Fibroblast of lung (primary cell): ENCODE measurements at places on chromosomes 5 and 9. TPM values are rescaled to one million over a fixed set of nuclear protein-coding genes. Genes with fewer than 3 reads are reported as not detected.

Gene IL9
- not detected in 2 replicates for total RNA-seq

- peak; percentile 6 for DNase-seq
Measured at GRCh38 chr5:110561510-110561909, 165.0 kb downstream of the TMEM232 start.

DNA sequence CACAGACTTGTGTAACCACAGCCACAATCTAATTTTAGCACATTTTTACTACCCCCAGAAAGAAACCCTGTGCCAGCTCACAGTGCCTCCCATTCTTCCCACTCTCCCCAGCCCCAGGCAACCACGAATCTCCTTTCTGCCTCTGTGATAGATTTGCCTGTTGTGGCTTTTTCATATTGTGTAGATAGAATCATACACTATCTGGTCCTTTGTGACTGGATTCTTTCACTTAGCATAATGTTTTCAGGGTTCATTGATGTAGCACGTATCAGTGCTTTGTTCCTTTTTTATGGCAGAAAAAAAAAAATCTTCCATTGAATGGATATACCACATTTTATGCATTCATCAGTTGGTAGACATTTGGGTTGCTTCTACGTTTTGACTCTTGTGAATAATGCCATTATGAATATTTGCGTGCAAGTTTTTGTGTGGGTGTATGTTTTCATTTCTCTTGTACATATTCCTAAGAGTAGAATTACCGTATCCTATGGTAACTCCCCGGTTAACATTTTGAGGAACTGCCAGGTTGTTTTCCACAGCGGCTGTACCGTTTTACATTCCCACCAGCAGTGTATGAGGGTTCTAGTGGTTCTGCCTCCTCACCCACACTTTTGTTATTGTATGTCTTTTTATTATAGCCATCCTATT is 64.5 kb downstream of the RCL1 start:
- DNase-seq: no peak

- DNase-seq: no peak
Measured at GRCh38 chr9:79396168-79396567, 175.6 kb upstream of the TLE4 start.

DNA sequence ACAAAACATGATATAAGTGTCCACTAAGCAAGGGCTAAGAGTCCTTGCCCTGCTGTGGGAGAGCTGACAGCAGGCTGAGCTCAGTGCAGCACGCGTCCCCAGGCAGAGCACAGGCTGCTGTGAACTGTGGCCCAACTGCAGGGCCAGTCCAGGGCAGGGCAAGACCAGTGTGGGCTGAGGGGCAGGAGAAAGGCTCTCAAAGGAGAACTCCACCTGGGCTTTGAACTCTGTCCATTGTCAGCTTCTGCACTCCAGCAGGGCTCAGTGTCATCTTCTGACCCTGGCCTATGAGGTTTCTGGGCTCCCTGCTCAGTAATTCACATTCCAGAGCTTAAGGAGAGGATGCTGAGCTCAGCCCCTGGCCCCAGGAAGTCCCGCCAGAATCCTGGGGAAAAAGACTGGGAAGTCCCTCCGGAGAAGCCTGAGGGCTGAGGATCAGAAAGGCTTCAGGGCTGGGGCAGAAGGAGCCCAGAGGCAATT is 37.4 kb downstream of the LHFPL2 start:
- DNase-seq: no peak

- no peak for DNase-seq
Measured at GRCh38 chr5:77077829-77078176, 9.3 kb downstream of the ZBED3 start.

Gene HMCN2
- under 0.01 TPM in 2 replicates for total RNA-seq

GRCh38 chr5:121019106-121019505 is 555.0 kb downstream of the PRR16 start:
- peak; percentile 15 for DNase-seq

Gene PCDHGA6
- 3.1 and 4.8 TPM in 2 replicates for total RNA-seq

- peak; percentile 25 for DNase-seq
Measured at GRCh38 chr5:134175921-134176510, 734 bp downstream of the SKP1 start.

DNA sequence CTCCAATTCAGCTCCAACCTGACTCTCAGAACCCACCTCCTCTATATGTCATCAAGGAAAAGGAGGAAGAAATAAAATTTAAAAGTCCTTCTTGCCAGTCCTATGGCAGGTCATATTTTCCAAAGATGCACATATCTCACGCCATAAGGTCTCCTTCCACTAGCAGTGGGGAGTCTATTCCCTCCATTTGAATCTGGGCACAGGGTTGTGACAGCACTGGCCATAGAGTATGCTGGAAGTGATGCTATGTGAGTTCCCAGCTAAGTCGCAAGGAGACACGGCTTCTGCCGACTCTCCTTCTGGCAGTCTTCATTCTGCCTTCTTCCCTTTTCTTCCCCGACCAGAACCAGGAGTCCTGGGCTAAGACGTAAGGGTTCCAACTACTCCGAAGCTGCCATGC is 883.9 kb upstream of the DMAC1 start:
- DNase-seq: no peak

Gene ST6GALNAC4
- total RNA-seq: 28.1 and 32.6 TPM in 2 replicates

DNA sequence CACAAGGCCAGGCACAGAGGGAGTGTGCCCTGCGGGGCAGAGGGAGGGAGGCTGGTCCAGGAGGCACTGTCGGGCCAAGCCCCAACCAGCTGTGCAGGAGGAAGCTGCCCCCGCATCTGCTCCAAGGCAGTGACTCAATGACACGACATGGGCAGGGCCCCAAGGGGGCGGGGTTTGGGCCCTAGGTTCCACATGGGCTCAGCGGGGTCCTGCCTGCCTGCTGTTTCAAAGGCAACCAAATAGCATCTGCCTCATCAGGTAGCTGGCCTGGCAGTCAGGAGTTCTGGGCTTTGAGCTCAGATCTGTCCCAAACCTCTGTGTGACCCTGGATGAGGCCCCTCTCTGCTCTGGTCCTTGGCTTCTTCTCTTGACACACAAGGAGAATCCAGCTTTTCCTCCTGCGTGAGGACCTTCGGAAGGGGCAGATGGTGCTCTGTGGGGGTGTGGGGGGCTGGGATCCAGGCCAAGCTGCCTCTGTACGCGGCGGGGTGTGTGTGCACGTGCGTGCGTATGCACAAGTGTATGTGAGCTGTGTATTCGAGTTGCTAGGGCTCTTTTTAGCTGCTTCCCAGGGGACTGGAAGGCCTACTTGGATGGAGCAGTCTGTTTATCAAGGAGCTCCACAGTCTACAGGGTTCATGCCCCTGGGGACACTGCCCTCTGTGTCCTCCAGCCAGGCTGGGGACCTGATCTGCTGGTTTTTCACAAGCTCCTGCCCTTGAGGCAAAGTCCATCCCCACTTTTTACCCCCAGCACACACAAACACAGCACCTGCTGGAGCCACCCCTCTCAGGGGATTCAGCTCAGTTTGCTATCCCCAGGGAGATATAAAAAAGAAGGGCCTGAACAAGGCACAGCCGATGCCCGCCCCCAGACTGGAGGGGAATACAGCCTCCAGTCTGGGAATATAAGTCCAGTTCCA is 138.9 kb downstream of the RGS3 start:
- DNase-seq: peak; percentile 84

DNA sequence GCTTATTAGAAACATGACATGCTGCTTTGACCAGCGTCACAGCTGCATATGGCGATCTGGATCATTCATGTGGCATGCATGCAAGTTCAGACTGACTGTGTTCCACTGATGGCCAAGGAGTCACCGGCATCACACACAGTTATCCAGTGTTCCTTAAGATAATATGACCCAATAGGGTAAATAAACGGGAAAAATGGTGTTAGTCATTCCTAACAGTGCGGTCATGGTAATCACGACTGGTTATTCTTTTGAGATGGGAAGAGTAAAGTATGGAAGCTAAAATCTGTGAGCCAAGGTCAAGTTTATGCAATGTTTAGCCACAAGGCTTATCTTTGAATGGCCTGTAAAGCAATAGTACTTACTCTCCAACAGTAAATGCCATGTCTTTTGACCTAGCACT is 29.3 kb upstream of the LVRN start:
- DNase-seq: no peak

GRCh38 chr9:101047848-101048397 is 19.4 kb downstream of the PLPPR1 start:
- no peak for DNase-seq

Gene PCDHA11
- 0.51 and 0.66 TPM in 2 replicates for total RNA-seq

Gene NTRK2
- total RNA-seq: 0.26 and 0.66 TPM in 2 replicates

GRCh38 chr5:96714450-96714849 is 52.3 kb downstream of the CAST start:
- DNase-seq: no peak

DNA sequence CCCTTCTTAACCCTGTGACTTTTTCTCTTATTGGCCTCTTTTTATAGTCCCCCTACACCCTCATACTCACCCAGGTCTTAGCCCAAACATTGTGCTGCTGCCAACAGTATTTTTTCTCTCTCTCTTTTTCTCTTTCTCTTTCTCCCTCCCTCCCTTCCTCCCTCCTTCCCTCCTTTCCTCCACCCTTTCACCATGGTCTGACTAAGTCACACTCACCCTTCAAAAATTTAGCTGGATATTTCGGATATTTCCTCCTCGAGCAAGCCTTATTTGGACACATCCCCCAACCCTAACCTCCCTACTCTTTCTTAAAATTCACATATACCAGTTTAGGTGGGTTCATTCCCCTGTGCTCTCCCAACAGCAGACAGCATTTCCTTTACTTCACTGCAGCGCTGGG is 64.7 kb downstream of the FGF1 start:
- DNase-seq: peak; percentile 83

GRCh38 chr5:126561908-126562307 is 33.1 kb downstream of the ALDH7A1 start:
- peak; percentile 4 for DNase-seq

Gene GLT6D1
- total RNA-seq: not detected in 2 replicates

Gene AFAP1L1
- total RNA-seq: 7.1 and 9.5 TPM in 2 replicates

GRCh38 chr5:983238-983524 is 25.4 kb upstream of the NKD2 start:
- no peak for DNase-seq

DNA sequence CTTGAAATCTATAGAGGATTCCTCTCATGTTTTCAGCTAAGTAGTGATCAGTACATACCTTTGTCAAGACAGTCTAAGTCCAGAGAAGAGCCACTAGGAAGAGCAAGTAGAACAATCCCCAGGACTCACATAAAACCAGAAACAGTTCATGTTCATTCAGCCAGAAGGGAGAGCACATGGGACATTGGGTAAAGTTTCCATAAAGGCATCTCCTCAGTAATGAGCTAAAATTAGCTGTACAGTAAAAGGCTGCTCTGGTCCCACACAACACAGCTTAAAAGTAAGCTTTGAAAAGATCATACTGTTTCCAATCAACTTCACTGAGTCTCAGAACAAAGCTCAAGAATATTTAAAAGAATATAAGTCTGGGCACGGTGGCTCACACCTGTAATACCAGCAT is 32.4 kb downstream of the HOMER1 start:
- DNase-seq: no peak

Gene ZCCHC7
- 23.8 and 24.7 TPM in 2 replicates for total RNA-seq

Gene MELK
- 6.2 and 14.2 TPM in 2 replicates for total RNA-seq

GRCh38 chr5:124438026-124438902 is 308.2 kb downstream of the ZNF608 start:
- no peak for DNase-seq

DNA sequence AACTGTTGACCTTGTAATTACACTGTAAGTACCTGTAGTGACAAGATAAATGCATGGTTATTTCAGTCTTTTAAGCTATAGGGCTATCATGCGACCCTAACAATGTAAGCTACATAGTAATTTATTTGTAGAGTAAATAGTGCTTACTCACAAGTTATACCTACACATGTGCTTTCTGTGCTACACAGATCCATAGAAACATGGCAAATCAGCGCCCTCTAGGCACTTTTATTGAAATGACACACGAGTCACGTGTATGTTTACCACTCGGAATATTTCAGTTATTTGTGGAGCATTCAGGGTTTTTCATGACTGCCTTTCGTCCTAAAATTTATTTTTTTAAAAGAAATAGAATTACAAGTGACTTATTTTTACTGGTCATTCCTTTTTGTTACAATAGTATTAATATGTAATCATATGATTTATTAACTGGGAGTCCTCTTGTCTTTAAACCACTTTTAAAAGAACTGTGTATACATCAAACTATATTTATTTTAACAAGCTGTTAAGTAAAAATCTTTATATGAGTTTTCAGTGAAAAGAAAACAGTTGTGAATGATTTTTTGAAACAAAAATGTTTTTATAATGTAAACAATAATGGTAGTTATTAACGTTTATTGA is 1242.3 kb upstream of the WWC1 start:
- peak; percentile 35 for DNase-seq
